Activated T-cell treated with anti-CD3 and anti-CD28 coated beads, Interleukin-2, amount 50 U/mL, for 72 hours (primary cell): ENCODE measurements at places on chromosomes 4 and X. TPM values are rescaled to one million over a fixed set of nuclear protein-coding genes. Genes with fewer than 3 reads are reported as not detected.

DNA sequence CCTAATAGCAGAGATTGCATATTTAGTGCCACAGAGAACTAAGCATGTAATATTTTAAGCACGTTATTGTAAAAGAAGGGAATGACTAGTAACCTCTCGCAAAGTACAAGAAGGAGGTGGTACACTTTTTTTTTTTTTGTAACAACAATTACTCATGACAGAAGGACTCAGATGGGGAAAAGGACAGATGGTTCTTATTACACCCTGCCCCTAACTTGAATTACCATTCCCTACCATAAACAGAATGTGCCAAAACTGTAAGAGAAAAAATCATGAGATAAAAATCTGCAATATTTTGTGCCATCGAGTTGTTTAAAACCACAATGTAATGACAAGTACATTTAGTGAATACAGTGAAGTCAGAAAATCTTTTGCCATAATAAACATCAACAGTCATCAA is 33.0 kb upstream of the RAPGEF2 start:
- no peaks in the 10 kb centered on the region for H3K27me3 ChIP-seq
- no peaks in the 10 kb centered on the region for H3K36me3 ChIP-seq
- no peak overlapping the region for H3K27ac ChIP-seq

DNA sequence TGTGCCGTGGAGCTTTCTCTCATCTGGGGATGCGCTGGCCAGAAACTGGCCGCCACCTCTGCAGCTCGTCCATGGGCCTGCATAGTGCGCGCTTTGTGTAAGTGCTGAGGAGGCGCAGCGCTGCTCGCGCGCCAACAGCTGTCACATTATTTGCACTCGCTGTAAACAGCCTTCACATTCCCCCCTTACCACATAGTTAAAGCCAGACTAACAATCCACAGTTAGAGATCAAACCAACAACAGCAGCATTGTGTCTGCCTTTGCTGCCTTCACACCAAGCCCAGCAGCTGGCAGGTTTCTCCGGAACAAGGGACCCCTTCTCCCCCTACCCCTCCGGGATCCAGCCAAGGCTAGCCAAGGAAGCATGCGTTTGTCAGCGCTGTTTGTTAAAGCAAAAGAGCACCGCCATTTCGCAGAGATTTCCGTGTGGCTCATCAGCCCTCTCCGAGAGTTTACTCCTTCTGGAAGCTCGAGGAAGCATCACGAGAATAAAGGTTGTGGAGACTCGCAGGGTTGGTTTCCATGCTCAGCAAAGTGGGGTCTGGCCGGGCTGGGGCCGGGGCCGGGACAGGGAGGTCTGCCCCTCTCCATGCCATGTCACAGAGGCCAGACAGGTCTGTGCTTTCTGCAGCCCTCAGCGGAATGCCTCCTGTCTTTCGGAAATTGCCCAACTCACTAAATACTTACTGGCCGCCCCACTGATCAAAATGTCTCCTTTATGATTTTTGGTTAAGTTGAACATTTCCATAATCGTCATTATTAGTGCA is 11.0 kb downstream of the BCOR start:
- DNase-seq: no peak
- peaks cover 45% of the 10 kb centered on the region for H3K27me3 ChIP-seq
- H3K4me1 ChIP-seq: peaks cover 66% of the 10 kb centered on the region
- H3K4me3 ChIP-seq: no peak overlapping the region
- H3K27ac ChIP-seq: peak overlapping the region; percentile 57

- H3K4me1 ChIP-seq: no peaks in the 10 kb centered on the region
- no peak for DNase-seq
- H3K36me3 ChIP-seq: peaks cover 3% of the 10 kb centered on the region
- no peak overlapping the region for H3K4me3 ChIP-seq
Observed at GRCh38 chr4:76313547-76313946, 7.0 kb downstream of the STBD1 start.

The CISD2 gene
- 36.3 TPM for total RNA-seq

DNA sequence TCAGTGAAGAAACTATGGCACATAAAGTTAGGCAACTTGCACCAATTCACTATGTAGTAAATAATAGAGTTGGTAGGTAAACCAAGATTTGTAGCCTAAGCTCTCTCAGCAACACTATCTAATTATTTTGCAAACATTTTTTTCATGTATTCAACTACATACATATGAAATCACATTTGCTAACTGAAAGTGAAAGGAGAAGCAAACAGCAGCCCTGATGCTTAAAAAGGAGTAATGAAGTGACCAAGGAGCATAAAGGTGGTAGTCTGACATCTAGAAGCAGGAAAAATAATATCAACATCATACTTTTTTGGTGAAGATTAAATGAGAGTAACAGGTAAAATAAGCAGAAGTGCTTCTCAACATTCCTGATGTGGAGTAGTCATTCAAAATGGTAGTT is 603.7 kb downstream of the GRXCR1 start:
- no peaks in the 10 kb centered on the region for H3K36me3 ChIP-seq
- no peak overlapping the region for H3K4me3 ChIP-seq
- H3K27ac ChIP-seq: no peak overlapping the region

GRCh38 chr4:106287353-106287969 is 28.5 kb downstream of the TBCK start:
- no peaks in the 10 kb centered on the region for H3K27me3 ChIP-seq
- peaks cover 3% of the 10 kb centered on the region for H3K36me3 ChIP-seq
- H3K4me1 ChIP-seq: no peaks in the 10 kb centered on the region
- DNase-seq: no peak
